Lung (tissue), 17 donors: ENCODE measurements at places on chromosomes 4 and X. TPM values are rescaled to one million over a fixed set of nuclear protein-coding genes. Genes with fewer than 3 reads are reported as not detected.

- DNase-seq: no peak
- no peak overlapping the region for H3K4me3 ChIP-seq
- H3K27me3 ChIP-seq: peaks cover 4% of the 10 kb centered on the region
These were observed 8.6 kb upstream of the PDHA1 start for GRCh38 chrX:19334945-19335626.

DCAF4L1 gene
- total RNA-seq: 0.11 TPM

POU3F4 gene
- not detected for total RNA-seq

DNA sequence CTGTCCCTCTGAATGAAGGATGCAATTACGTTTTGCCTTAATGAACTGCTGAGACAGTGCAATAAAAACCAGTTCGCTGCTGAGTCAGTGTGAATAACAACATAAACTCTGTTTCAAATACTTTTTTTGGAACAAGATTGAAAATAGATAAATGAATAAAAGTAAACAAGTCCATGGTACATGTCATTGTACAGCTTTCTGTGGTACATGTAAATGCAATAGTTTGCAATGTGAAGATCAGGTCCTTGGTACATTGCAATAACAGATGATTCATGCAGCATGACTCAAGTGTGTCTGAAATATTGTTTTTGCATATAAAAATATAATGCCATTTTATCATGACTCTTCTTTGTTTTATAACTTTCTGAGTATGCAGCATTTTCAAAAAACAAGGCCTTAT, 193.4 kb upstream of the PACRGL start:
- no peak overlapping the region for H3K4me3 ChIP-seq
- H3K27me3 ChIP-seq: no peaks in the 10 kb centered on the region
- no peak for DNase-seq
- no peaks in the 10 kb centered on the region for H3K36me3 ChIP-seq
- no peak overlapping the region for H3K27ac ChIP-seq

GRCh38 chr4:58303456-58303855, 1193.3 kb upstream of the IGFBP7 start:
- no peak for DNase-seq
- no peak overlapping the region for H3K27ac ChIP-seq
- H3K4me1 ChIP-seq: peaks cover 4% of the 10 kb centered on the region
- H3K27me3 ChIP-seq: no peaks in the 10 kb centered on the region

DNA sequence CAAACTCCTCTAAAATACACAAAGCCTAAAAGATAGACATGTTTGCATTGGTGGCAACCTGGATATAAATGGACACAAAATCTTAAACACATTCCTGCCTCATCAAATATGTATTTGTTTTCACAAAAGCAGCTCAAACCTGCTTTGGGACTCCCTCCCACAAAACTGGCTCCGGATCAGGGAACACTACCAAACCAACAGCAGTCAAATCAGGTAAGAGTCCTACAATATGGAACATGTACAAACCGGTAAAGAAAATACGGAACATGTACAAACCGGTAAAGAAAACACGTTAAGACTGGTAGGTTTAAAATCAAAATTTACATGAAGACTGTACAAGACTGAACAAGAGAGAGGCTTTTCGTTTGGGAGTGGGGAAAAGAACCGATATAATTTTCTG, 4.3 kb downstream of the AMTN start:
- no peak overlapping the region for H3K27ac ChIP-seq
- no peaks in the 10 kb centered on the region for H3K27me3 ChIP-seq
- H3K36me3 ChIP-seq: no peaks in the 10 kb centered on the region
- DNase-seq: no peak
- H3K4me1 ChIP-seq: no peaks in the 10 kb centered on the region
- no peak overlapping the region for H3K4me3 ChIP-seq

DDX3X gene
- 385 TPM for total RNA-seq

DNA sequence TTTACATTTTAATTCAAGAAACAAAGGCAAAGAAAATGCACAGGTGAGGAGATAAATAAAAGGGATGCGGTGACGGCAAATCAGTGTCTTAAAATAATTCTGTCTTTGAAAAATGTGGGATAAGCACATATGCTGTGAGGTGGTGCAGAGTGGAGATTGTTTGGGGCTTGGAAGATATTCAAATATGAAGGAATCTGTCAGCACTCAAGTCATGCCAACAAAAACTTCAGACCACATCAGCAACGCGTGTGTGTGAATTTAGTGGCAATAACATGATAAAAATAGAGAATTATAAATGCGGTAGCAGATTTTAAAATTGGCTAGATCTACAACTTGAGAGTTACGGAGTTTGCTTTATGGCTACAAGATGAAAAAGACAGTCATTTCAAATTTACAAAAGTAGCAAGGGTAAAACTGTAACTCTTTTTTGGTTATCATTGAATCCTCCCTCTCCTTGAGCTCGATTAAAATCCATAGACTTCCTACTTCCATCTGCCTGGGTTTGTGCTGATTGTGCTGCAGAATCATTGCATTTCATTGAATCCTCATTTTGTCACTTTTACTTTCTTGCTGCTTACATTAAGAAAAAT, 71.5 kb upstream of the VCX2 start:
- H3K36me3 ChIP-seq: no peaks in the 10 kb centered on the region
- no peak overlapping the region for H3K4me3 ChIP-seq
- peaks cover 5% of the 10 kb centered on the region for H3K27me3 ChIP-seq
